ENCODE measurements at places on chromosomes 4 and X. TPM values are rescaled to one million over a fixed set of nuclear protein-coding genes. Genes with fewer than 3 reads are reported as not detected.
A peak's percentile ranks its signal among the peaks of the same experiment; 100 is the strongest.

Gene RBBP7
- 228 TPM for polyA plus RNA-seq

DNA sequence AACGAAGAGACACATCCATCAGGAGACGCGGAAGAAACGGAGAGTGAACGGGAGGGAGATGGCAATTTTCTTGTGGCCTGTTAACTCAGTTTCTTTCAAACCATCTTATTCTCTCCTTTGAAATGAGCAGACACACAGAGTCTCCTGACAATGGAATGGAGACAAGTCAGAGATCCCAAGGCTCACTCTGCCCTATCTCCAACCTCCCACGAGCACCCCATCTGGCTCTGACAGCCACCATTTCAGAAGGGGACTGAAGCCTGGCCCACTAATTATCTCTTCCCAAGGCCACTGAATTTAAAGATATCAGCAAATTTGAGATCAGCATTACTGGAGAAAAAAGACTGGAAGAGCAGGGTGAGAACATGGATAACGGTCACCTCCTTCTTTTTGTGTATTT, 215.6 kb downstream of the DHX15 start:
- DNase-seq = no peak

- peak; percentile 66 for DNase-seq
These were observed 682.2 kb upstream of the DIAPH2 start for GRCh38 chrX:96002431-96002830.

GRCh38 chr4:84051089-84051488, 448.0 kb downstream of the NKX6-1 start:
- no peak for DNase-seq

Gene BCOR
- 55.3 TPM for polyA plus RNA-seq

All from right lung (tissue), 10 donors.